T-helper 9 cell (primary cell): ENCODE measurements at places on chromosomes 12 and 14.
A peak's percentile ranks its signal among the peaks of the same experiment; 100 is the strongest.

DNA sequence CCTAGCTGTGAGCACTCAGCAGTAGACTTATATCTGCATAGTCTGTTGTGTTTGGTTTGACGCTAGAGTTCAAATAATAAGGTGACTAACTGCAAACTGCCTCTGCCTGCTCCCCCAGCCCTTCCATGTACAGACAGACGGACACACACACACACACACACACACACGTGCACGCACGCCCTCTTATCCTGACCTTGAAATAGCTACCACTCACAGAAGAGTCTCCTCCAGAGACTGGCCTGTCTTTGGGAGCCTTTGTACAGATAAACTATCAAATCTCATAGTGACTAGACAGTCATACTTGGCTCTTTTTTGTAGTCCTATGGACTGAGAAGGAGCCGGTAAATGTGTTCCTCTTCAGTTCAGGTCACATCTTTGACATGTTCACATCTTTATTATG is 158.4 kb downstream of the FBXL14 start:
- no peak for DNase-seq

- DNase-seq = peak; percentile 6
Observed at GRCh38 chr12:3077572-3078081, 448 bp downstream of the TSPAN9 start.

GRCh38 chr12:58592475-58593207 is 327.7 kb downstream of the LRIG3 start:
- DNase-seq = no peak

DNA sequence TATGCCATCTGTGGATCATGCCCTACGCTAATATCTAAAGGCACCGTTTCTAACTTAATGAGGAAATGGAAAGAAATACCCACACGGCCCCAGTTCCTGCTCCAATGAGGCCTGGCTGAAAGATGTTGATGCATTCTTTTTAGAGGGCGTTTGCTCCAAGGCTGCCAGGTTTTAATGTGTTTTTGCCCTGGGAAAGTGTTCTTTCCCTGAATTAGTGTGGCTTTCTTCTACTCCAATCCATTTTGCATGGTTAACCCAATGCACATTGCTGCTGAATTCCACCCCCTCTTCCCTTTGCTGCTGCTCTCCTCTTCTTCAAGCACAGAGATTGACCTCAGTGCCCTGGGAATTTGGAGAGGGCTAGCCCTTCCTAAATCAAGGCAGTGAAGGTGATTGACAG is 1.1 kb downstream of the MYF5 start:
- no peak for DNase-seq

- no peak for DNase-seq
Observed at GRCh38 chr12:41715256-41715655, 429.4 kb downstream of the GXYLT1 start.

- no peak for DNase-seq
Observed at GRCh38 chr12:72974954-72975555, 702.9 kb downstream of the TRHDE start.

GRCh38 chr14:28382444-28383190 is 384.0 kb upstream of the FOXG1 start:
- no peak for DNase-seq

- DNase-seq = no peak
Observed at GRCh38 chr12:94736004-94736403, 85.6 kb upstream of the TMCC3 start.

- DNase-seq = no peak
Observed at GRCh38 chr12:92151916-92152315, 6.3 kb upstream of the BTG1 start.
